ENCODE measurements at places on chromosomes 2 and 18.
A peak's percentile ranks its signal among the peaks of the same experiment; 100 is the strongest.

DNA sequence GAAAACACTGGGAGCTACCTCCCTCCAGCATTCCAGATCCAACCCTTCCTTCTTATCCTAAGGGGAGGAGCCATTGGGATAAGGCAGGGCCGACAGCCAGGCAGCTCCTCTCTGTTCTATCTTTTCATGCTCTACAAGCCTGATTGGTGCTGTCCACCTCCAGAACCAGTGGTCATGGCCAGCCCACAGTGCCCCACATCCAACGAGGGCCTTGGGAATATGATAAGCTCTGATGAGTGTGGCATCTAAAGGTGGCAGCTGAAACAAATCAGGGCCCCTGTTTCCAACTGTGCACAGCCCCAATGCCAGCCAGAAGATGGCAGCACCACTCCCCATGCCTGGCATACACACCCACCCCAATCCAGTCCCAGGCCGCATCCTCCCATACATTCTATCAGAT lies 329.3 kb downstream of the C1D start:
- DNase-seq: peak; percentile 22

GRCh38 chr2:98543214-98543613 lies 65.1 kb downstream of the COA5 start:
- DNase-seq: no peak

DNA sequence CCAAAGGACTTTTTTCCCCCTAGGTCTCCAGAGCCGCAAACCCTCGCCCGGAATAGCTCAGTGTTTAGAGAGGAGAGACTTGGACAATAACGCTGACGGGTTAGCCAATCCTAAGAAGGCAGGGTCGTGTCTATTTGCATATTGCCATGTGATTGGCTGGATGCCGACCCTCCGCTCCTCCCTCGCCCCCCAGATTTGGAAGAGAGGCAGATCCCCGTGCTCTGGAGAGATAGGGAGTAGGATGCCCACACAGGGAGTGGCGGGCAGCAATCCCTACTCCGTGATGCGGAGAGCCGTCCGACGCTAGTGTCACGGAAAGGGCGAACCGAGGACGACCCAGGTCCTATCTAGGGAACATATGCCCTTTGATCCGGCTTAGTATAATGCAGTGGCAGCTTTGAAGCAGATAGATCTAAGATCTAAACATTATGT lies 1.4 kb downstream of the WNT6 start:
- DNase-seq: peak; percentile 68

DNA sequence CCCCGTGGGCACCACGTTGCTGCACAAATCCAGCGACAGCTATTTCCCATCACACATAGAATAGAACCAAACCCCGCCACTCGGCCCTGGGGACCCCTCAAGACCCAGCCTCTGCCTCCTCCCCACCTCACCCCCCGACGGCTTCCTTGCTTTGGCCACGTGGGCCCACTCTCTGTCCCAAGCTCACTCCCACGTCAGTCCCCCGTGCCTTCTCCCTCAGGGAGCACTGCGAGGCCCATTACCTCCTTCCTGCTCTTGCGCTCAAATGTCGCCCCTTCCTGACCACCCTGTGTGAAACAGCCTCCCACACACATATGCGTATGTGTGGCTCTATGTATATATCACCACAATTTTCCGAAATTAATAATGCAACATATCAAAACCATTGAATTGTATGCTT lies 239.7 kb downstream of the SH3BP4 start:
- no peak for DNase-seq

- DNase-seq: no peak
Measured at GRCh38 chr2:151904807-151905206, 76.6 kb upstream of the ARL5A start.

DNA sequence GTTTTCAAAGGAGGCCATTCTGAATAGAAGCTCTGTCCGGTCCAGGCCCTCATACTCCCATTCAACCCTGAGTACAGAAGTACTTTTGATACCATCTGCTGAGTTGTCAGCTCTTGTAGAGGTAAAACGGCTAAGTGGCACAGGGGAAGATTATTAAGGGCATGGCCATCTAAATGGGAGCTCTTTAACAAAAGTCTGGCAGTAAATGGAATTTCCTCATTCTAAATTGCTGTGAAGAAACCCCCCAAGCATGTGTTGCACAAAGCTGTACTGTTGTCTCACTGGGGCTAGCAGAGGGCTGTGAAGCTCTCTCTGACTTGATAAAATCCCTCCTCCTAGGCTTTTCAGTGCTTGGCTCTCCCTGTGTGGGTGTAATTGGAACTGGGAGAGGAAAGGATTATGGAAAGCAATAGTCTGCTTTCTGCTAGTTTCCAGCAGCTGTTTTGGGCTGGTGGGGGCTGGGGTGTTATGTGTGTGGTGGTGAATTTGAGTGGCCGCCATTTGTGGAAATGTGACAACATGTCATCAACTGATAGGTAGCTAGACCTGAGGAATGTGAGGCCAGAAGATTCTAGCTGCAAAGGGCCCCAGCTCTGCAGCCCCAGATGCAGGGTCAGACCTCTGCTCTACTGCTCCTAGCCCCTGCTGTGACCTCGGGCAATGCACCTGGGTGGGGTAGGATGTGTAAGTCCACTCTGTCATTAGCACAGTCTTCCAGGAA lies 65.1 kb downstream of the MAP4K4 start:
- no peak for DNase-seq

DNA sequence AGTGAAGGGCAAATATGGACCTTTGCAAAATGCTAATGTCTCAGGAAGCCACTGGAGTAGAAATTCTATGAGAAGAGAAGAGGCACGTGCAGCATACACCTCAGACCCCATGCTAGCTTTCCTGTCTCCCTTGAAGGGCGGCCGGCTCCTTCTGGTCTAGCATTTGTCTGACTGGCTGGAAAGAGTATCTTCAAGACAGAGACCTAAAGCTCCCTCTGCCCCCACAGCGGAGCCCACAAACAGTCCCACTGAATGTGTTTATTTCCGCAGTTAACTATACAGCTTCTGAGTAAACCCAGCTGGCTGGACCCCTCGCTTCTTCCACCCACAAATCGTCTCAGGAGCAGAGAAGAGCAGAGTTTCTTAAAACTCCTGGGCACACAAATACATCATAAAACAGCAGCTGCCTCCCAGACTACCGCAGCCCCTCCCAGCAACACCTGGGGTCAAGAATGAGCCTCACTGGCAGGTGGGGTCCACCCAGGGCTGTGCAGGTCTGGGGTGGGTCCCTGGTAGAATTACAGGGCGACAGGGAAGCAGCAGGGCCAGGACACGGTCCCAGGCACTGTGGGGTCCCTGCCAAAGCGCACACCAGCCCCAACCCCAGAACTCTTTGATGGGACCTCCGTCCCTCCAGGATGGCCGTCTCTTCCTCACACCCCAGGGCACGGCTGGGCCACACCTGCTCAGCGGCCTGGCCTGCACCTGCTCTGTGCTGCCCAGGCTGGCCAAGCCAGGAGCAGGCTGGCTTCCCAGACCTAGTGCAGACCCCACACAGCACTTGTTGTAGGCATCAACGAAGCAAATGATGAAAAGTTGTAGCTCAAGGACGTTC lies 103.8 kb downstream of the PXDN start:
- DNase-seq: no peak

- DNase-seq: peak; percentile 21
Measured at GRCh38 chr18:46542545-46542944, 114.5 kb downstream of the LOXHD1 start.

- DNase-seq: peak; percentile 92
Measured at GRCh38 chr2:69013142-69013839, at the start of gene ANTXR1. TSS of gene ANTXR1 (plus strand) at chr2:69013179. CDS start at chr2:69013500, 321 bp downstream.

DNA sequence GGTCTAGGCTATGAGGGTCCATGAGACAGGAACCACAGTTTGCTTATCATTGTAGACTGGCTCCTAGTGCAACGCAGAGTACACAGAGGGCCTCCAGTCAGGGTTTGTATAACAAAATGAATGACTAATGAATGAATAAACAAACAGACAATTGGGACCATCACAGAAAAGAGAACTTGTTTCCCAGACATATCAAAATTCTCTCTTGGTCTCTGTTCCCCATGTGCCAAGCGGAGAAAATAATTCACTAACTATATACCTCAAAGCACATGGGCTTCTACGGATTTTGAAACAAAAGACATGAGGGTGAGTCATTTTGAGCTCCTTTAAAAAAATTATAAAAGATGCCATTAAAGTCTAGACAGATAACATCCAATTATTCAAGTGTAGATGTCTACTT lies 28.0 kb downstream of the INO80C start:
- DNase-seq: no peak

DNA sequence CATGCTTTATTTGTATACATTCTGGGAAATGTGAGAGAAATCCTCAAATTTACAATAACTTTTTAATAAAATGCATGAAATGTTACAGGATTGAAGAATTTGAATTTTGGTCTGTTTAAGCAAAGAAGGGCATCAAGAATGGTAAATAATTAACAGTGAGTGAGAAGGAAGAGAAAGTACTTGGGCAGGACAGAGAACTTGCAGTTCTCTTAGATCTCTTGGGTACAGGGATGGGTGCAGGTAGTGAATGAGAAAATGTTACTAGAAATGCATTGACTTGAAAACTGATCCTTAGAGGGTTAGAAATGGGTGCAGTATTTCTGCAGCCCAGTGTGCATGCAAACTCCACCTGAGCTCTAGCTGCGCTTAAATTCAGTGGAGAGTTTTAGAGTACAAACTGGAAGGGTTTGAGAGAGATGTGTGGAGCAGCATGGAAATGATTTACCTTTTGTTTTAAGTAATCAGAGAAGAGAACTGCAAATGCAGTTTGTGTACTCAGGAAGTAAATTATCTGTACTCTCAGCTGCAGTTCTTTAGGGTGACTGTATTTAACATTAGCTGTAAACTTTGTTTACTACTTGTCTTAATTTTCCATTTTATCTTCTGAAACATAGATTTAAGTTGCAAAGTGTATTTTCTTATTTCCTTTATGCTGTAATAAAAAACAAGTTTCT lies 51.0 kb upstream of the RAB27B start:
- no peak for DNase-seq

DNA sequence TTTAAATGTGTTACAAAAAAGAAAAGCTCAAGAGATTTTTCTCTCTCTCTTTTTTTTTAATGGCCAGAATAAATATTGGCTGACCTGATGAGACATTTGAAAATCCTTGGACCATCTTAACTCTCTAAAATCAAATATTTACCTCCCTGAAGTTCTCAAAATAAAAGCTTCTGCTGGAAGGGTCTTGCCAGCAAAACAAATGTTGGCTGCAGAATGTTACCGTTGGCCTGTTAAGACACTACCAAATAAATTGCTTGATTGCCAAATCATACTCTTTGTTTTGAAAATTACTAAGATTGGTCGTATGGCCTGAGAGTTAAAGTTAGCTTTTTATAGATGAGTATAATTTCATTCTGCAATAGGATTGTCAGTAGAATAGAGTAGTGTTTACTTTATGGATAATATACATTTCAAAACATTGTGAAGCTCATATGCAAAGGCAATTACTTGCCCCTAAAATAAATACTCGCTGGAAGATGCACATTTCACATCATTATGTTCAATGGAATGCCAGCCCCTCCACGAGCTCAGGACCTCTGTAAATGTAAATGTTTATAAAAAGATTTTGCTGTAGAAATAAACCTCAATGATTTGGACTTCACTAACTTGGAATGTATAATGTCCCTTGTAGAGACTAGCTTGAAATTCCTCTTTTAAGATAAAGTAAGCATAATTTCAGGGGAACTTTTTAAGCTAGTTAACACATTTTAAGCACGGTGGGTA lies 193.4 kb downstream of the SOX11 start:
- DNase-seq: no peak

GRCh38 chr2:72993147-72993932 lies 76.0 kb downstream of the EMX1 start:
- peak; percentile 69 for DNase-seq

DNA sequence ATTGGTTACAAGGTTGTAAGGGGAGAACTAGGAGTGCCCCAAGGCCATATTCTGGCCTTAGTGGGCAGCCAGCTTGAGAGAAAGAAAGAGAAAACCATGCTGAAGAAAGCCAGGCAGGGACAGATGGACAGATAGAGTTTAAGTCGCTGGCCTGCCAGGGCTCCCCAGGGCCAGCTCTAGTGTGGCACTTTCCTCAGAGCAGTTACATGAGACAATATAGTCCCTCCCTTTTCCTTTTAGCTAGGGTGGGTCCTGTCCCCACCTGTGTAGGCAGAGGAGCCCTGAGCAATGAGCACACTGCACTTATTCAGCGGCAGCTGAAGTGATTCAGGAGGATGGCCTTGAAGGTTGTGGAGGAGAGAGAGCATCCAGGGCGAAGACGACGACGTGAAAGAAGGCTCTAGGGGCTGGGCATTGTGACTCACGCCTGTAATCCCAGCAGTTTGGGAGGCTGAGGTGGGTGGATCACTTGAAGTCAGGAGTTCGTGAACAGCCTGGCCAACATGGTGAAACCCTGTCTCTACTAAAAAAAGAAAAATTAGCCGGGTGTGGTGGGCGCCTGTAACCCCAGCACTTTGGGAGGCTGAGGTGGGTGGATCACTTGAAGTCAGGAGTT lies 152.0 kb upstream of the SLC1A4 start:
- peak; percentile 50 for DNase-seq

DNA sequence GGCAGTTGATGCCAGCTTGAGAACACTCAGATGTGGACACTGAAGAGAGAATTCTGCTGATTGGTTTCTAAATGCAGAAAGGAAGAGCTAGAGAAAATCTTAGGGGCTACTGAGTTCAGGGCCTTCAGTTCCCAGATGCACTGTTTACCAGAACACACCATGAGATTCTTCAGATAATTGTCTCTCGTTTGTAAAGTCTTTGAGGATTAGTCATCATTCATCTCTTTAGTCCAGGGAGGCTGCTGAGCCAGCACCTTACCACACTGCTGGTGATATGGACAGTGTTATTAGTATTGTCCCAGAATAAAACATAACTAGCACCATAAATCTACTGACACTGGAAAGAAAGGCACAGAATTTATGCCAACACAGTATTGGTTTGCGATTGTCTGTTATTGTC lies 690.8 kb upstream of the CELF4 start:
- DNase-seq: no peak

- DNase-seq: no peak
Measured at GRCh38 chr2:102078773-102079172, 63.8 kb upstream of the IL1R1 start.

- no peak for DNase-seq
Measured at GRCh38 chr2:240140920-240141319, 462 bp upstream of the OTOS start.

DNA sequence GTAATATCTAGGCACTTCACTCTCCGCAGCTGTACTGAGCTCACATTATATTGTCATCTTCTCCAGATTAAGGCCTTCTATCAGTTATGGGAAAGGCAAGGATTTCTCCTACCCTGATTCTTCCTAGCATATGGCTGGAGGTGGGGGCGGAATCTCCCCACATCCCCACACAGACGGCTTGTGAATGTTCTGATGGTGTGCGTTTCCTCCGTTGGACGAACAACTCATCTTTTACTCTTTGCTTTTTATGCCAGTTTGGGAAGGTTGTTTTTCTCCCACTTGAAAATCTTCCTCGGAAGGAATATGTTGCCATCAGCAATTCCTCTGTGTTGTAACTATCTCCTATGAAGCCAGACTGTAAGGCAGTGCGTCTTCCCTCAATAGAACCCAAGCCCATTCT lies 24.3 kb downstream of the KLHL29 start:
- no peak for DNase-seq
